ENCODE measurements at places on chromosomes 2 and 18. TPM values are rescaled to one million over a fixed set of nuclear protein-coding genes. Genes with fewer than 3 reads are reported as not detected.

The IL1R2 gene
- total RNA-seq = 19.0 TPM

The FOSL2 gene
- 166 TPM for total RNA-seq

The MAPK4 gene
- total RNA-seq = 0.12 TPM

The ITGB6 gene
- 24.2 TPM for total RNA-seq
